ENCODE measurements at places on chromosomes 3 and 15. TPM values are rescaled to one million over a fixed set of nuclear protein-coding genes. Genes with fewer than 3 reads are reported as not detected.

GRCh38 chr3:134079111-134079547, 49.4 kb upstream of the SLCO2A1 start:
- DNase-seq = no peak

- no peak for DNase-seq
These were observed 74.2 kb downstream of the LDHAL6B start for GRCh38 chr15:59280855-59281254.

DNA sequence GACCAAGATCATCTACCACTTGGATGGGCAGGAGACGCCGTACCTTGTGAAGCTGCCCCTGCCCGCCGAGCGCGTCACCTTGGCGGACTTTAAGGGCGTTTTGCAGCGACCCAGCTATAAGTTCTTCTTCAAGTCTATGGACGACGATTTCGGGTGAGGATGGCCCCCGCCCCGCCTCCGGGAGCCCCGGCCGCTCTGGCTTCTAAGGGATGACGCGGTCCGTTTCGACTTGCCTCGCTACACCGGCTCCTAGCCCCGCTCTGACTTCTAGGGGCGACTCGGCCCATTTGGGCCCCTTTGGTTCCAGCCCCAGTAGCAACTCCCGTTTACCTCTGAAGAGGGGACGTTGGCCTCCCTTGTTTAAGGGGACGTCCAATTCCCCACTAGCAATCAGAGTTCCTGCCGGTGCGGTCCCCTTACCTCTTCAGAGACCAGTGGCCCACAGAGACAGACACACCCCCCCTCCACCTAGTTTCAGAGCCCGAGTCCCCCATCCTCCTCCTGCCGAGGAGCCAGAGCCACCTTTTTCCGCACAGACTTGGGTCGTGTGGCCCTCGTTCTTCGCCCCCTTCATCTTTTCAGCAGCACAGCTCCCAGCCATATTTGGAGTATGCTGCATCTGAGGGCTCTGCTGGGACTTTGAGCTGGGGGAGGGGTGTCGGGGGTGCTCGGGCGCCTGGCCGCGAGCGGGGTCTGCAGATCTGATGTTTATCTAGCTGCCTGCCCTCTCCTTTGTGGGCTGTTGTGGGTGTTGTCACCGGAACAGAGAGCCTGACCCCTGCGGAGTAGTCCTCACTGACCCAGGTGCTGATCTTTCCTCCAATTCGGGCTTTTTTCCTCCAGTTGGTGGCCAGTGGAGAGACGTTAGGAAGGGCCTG, 706 bp downstream of the DVL3 start:
- DNase-seq = no peak

GRCh38 chr15:74890665-74890960, 771 bp downstream of the MPI start:
- DNase-seq = no peak

- DNase-seq = peak; percentile 77
These were observed 4.8 kb downstream of the HES1 start for GRCh38 chr3:194140520-194141414.

DNA sequence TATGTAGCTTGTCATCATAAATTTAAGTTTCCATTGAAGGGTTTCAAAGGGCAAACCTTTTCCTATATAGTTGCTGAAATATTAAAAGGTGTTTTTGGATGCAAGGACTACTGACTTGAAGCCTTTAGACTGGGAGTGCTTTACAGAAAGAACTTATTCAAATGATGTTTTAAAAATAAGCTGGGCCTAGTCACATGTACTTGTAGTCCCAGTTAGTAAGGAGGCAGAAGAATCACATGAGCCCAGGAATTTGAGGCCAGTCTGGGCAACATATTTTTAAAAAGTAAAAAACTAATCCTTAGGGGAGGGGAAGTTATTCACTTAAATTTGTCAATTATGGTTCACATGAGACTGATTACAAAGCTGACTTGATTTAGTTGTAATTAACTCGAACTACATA, 65.0 kb downstream of the SMARCC1 start:
- no peak for DNase-seq

- no peak for DNase-seq
These were observed 233.9 kb upstream of the GOLGA6L4 start for GRCh38 chr15:84001655-84002054.

GRCh38 chr15:62085740-62086139, 19.0 kb downstream of the C2CD4A start:
- no peak for DNase-seq

DNA sequence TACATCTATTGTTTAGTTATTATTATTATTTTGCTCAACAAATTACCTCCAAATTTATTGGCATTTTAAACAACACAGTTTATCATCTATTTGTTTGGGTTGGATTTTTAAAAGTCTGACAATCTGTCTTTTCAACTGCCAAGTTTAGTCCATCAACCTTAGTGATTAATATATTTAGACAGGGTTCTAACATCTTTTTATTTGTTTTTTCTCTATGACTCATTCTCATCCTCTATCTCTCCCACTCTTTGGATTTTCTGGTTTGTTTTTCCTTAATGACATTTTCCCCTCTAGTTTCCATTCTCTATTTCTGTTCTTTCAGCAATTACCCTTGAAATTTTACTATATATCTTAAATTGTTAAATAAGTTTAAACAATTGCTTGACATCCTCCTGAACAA, 41.9 kb downstream of the EMC4 start:
- no peak for DNase-seq

GRCh38 chr3:98583766-98584165, 9.6 kb downstream of the CPOX start:
- DNase-seq = no peak

DNA sequence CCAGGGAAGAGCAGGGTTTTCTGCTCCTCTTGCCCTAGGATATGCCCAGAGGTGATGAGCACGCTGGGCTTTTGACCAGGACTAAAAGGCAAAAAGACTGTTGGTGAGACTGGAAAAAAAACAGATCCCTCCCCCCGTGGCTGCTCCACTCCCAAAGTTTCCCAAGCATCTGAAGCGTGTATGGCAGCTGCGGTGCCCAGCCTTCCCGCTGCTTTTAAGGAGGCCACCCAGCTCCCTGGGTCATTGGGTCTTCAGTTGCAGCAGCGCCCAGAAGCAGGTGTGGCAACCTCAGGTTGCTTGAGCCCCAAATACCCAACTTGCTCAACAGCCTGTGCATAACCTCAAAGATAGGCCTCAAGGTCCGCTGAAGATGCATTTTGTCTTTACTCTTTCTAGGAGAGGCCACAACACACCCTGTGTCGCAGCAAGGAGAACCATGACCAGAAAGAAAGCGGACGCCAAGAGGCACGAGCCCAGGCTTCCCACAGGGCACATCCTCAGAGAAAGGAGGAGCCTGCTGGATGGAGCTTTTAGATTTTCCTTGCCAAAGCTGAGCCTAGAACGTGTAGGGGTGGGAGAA, 2.0 kb downstream of the SRGAP3 start:
- no peak for DNase-seq

DNA sequence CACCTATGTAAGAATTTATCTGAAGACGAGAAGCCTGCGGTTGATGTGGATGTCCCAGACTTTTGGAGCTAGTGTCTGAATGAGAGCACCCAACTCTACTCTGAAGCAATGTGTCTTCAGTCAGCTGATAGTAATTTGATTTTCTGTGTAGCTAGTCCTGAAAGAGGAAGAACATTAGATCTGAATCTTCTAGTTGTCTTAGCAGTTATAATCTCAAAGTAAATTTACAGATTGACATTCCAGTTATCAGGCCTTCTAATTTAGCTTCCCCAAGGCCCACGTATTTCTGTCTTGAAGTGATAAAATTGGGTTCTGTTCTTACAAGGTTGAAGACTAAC, 1.5 kb downstream of the TCAIM start:
- DNase-seq = no peak

- DNase-seq = no peak
These were observed 526.8 kb upstream of the TBL1XR1 start for GRCh38 chr3:177724020-177724638.

- no peak for DNase-seq
These were observed 24.3 kb downstream of the ZDHHC19 start for GRCh38 chr3:196186651-196187573.

GRCh38 chr3:75983111-75983510, 197.8 kb upstream of the ZNF717 start:
- DNase-seq = no peak

DNA sequence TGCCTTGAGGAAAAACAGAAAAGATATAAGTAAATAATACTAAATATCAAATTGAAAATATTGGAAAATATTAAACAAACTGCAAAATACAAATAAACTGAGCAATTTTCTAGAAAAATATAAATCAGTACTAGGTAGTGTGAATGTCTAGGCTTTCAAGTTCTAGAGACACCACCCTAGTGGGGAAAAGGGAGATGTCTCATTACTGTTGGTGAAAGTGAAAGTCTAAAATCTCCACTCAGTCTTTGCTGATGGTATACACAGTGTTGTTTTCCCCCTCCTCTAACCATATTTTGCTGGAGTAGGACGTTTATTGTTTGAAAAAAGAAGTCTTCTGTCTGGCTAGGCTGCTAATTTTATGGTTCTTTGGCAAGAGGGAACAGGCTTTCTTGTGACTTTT, 1368.9 kb downstream of the OTOL1 start:
- no peak for DNase-seq

- DNase-seq = peak; percentile 57
These were observed 5.8 kb upstream of the TOPAZ1 start for GRCh38 chr3:44235604-44236484.

GRCh38 chr3:71583566-71584393, at the start of gene FOXP1:
TSS of gene FOXP1 (minus strand) at chr3:71583728. CDS start at chr3:71198381, 385,347 bp downstream.
- peak; percentile 76 for DNase-seq

DNA sequence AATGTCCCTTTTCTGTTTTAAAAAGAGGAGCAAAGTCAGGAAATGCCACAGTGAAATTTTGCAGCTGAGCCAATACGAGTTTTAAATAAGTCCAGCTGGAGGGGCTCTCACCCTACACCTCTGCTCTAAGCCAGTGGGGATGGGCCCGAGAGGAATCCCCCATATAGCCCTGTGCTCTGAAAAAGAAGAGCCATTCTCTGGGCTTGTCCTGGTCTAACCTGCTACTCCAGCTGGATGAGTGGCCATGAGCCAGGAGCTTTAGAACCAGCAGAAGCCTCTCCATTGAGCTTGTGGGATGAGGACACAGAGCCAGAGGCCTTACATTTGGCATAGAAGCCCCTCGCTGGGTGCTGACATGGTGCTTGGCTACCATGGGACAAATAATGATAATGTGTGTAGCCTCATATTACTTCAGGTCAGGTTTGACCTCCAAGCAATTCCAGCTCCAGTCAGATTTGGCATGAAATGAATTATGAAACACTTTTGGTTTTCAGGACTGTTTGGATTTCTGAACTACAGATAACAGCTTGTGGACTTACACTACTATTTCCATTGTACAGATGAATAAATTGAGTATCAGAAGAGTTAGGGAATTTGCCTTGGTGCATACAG, 172.4 kb downstream of the CHST2 start:
- DNase-seq = no peak

DNA sequence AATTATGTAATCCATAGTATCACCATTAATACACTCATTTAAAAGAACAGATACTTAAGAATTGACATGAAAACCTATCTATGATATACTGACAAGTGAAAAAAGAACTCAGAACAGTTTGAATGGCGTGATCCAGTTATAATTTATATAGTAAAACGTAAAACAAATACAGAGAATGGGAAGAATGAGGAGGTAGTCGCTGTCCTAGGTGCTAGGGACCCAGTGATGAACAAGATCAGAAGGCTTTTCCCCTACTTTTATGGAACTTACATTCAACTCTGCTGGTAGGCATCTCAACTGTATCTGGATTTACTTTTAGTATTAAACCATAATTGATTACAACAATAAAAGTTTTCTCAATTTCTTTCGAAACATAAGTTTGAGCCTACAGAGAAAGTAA, 31.8 kb downstream of the GSK3B start:
- DNase-seq = no peak

DNA sequence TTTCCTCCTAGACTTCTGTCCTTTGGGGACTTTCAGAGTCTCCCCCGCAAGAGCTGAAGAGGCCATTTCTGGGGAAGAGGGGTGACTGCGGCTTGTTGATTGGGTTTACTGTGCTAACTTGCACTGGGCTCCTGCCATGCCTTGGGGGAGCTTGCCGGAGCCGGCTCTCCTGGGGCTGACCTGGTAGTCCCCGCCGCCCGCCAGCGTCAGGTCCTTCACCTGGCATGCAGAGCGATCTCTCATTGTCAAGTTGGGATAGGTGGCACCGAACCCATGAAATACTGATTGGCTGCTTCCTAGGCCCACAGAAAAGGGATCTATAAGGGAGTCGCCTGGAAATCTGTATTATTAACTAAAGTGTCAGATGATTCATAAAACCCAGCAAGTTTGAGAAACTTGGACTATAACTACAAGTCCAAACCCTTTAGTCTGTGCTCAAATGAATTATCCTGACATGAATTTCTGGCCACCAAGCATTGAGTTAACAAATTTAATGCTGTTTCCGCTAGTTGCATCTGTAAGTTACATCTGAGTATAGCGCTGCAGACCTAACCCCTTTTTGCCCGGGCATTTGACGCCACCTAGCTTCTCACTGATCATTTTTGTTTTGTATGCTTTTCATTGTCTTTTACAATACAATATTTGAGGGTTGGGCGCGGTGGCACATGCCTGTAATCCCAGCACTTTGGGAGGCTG, 607 bp upstream of the IMP3 start:
- peak; percentile 57 for DNase-seq

GRCh38 chr3:11591391-11592282, 52.1 kb downstream of the VGLL4 start:
- DNase-seq = no peak

DNA sequence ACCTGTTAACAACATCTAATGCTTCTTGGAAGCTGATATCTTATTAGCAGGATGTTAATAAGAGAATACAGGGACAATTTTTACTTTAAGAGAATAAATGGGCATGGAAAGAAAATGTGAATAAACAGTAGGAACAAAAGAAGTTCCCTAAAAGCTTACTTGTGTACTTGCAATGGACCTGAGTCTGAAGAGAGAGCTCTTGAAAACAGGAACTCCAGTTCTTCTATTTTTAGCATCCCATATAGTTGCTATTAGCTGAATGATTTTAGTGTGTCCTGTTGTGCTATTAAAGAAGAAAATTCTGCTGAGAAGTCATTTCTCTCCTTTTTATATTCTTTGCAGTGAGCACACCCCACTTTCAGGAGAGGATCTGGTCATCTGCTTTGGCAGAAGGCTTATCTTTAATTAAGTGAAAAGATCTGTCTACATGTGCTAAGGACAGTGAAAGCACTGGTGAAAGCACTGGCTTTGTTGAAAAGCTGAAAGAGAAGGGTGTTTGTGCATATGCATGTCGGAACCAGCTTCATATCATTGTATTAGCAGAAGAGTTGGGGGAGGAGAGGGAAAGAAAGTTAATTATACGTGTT, 1.4 kb upstream of the ST3GAL6 start:
- no peak for DNase-seq

The IL20RB gene
- 0.31 TPM for total RNA-seq

The DZIP1L gene
- 10.7 TPM for total RNA-seq

The MORC1 gene
- total RNA-seq = not detected

The BSN gene
- 0.66 TPM for total RNA-seq

The CCR1 gene
- total RNA-seq = 4.2 TPM

The GOLGA6L1 gene
- total RNA-seq = not detected

The IL17RC gene
- 12.2 TPM for total RNA-seq

The CSPG5 gene
- 0.08 TPM for total RNA-seq

The TM6SF1 gene
- 0.19 TPM for total RNA-seq

The IMPG2 gene
- total RNA-seq = 0.09 TPM

The SETD5 gene
- total RNA-seq = 45.5 TPM

Data from pancreas (tissue), 10 donors.